ENCODE measurements at places on chromosomes 12 and 14.

DNA sequence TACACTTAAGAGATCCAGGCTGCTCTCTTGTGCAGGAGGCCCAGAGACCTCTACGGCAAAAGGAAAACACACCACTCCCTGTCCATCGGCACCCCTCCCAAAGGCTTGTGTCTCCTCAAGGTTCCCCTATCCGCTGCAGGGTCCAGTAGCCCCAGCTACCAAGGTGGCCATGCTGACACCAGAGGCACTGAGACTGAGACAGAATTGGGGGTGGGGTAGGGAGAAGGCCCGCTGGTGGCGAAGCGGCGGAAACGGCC lies 590 bp downstream of the DDIT3 start:
- no peak for DNase-seq

- no peak for DNase-seq
These were observed 7.9 kb upstream of the HCAR1 start for GRCh38 chr12:122738571-122738970.

- DNase-seq = no peak
These were observed 170.9 kb downstream of the SLC6A15 start for GRCh38 chr12:84741692-84742091.

DNA sequence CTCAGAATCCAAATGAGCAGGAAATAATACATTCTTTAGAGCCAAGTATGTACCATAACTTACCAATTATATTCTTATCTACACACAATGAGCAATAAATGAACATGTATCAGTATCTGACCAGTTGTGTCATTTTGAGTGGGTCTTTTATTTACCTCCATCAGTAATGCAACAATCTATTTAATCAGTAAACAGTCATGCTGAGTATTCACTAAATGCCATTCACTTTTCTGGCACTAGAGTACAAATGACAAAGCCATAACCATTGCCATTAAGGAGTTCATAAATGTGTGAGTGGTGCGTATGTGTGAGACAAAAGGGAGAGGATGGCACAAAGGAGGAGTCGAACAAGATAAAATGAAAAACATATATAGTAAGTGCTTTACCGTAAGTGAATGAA lies 1.5 kb upstream of the STRAP start:
- DNase-seq = no peak

DNA sequence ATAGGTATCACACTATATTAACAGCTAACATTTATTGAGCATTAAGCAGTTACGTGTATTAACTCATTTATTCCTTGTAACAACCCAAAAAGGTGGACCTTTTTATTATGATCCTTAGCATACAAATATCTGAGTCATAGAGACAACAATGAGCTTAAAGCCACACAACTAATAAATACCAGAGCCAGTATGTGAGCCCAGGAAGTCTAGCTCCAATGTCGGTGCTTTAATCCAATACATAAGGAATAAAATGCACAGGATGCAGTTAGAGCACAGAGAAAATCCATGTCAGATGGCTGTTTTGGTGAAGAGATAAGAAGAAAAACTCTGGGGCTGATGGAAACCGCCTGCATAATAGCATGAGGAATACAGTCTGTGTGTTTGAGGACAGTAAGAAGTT lies 888.6 kb downstream of the TMTC2 start:
- no peak for DNase-seq
